Bronchial epithelial cell (primary cell): ENCODE measurements at places on chromosomes 13 and 19.
A peak's percentile ranks its signal among the peaks of the same experiment; 100 is the strongest.

- no peak for DNase-seq
Observed at GRCh38 chr19:52724701-52725514, 9.9 kb downstream of the ZNF611 start.

DNA sequence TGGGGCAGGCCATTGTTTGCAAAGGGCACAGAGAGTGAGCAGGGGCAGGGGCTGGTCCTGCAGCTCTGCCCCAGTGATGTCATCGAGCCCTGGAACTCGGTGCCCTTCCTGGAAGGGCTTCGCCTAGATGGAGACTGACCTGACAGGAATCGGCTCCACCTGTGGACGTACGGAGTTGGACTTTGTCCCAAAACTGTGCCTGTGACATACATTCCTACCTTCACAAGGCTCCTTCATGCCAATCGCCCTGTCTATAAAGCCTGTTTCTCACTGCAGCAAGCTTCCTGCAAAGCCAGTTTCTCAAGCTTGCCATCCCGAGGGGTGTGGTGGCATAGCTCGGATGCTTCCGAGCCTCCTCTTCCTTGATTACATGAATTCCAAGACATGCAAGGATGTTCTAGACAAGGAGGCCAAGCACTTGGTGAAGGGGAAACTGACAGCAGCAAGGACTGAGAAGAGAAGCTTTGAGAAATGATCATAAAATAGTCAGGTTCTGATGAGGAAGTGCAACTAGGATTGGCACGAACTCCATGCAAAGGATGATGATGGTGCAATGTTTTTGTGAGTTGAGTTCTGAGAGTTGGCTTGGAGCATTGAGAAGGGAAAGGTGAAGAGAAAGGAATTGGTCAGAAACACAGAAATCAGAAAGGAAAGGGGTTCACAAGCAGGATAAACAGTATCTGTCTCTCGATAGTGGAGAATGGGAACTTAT is 73.6 kb upstream of the STK24 start:
- peak; percentile 54 for DNase-seq

DNA sequence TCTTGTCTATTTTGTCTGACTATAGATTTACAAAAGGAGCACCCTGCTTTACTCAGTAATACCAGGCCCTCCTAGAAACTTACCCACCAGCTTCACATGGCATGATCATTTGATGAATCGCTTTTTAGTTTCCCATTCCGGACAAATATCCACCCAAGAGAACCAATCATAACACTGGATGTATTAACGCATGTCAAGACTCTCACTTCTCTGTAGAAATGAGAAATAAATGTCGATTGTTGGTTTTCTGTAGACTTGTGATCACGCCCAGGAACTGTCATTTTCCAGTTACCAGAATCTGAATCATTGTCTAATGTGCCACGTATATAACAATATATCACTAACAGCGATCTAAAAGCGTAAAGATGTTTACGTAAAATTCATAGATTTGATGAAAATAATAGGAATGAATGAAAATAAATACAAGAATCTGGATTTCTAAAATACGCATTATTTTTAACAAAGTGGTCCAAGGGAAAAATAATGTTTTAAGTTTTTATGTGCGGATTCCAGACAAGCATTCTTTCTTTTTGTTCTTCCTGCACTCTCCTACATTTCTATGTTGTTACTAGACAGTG is 14.0 kb downstream of the CDX2 start:
- DNase-seq, result no peak

GRCh38 chr13:44107357-44108121 is 227.8 kb downstream of the LACC1 start:
- DNase-seq, result peak; percentile 89

GRCh38 chr19:46723023-46723461 is 6.1 kb upstream of the PRKD2 start:
- no peak for DNase-seq

DNA sequence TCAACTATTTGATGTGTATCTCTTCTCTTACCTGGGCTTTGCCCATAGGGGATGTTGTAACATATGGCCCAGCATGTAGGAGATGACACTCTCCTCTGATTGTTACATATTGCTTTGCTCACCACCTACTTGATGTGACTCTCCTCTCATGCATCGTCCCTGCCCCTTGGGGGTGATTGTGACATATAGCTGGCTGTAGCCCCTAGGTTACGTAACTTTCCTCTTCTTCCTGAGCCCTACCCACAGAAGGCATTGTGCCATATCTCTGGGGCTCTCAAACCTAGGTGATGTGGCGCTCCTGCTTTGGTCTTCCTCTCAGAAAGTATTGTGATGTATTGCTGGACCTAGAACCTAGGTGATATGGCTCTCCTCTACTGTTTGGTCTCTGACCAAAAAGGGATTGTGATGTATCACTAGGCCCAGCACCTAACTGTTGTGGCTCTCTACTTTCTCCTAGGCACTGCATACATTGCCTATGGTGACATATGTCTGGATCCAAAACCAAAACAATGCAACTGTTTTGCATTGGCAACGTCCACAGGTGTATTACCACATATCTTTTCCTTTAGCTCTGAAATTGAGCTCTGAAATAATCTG is 71.9 kb upstream of the ZNF724 start:
- DNase-seq, result no peak

DNA sequence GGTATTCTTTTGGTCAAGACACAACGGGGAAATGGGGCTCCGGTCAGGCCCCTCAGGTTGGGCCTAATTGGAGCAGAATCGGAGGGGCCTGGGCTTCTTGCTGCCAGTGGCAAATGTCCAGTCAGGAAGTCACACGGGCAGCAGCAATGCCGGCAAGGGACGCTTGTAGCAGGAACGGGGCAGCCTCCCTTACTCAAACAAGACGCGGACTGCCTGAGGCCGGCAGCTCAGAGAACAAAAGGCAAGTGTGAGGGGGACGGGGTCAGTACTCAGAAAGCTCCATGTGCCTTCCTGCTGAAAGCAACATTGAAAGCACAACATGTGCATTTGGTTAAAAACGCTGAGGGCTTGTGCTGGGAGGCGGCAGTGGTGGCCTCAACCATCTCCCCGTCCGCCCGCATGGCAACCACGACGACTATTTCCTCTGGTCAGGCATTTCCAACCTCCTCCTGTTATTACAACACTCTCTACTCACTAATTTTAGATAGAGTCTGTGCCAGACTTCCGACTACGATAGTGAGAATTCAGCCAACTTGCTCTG is 20.5 kb upstream of the RASA3 start:
- no peak for DNase-seq

DNA sequence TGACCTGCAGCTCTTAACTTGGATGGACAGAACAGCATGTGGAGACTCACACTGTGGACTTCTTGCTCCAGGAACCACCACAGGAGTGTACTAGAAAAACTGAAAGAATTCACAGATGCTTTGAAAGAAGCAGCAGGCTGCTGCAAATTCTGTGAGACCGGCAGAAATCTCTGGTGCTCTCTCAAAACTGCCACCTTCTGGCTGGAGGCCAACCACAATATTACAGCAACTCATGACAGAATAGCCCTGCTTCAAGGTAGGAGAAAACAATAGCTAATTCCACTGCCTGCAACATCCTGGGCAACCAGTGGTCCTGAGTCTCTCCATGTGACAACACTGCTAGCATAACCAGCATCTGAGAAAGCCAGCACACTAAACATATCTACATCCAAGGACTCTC is 26.9 kb downstream of the CDK8 start:
- DNase-seq, result no peak

DNA sequence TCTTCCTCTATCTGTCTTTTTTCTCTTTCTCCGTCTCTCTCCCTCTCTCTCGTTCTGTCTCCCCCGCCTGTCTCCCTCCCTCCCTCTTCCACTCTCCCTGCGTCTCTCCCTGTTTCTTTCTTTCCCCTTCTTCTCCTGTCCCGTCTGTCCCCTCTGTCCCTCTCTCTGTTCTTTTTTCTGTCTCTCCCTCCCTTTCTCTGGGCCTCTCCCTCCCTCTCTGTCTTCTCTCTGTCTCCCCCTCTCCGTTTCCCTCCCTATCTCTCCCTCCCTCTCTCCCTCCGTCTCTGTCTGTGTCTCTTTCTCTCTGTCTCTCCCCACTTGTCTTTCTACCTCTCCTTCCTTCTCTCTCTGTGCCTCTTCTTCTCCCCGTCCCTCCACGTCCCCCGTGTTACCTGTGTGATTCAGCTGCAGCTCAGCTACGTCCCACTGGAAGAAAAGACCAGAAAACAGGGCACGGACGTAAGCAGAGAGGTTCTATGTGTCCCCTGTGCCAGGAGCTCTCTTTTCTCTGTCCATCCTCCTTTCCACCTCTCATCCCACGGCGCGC is 1.2 kb downstream of the CD70 start:
- DNase-seq, result no peak
